NCI-H2081 (cell line): ENCODE measurements at places on chromosomes 1 and 21.

DNA sequence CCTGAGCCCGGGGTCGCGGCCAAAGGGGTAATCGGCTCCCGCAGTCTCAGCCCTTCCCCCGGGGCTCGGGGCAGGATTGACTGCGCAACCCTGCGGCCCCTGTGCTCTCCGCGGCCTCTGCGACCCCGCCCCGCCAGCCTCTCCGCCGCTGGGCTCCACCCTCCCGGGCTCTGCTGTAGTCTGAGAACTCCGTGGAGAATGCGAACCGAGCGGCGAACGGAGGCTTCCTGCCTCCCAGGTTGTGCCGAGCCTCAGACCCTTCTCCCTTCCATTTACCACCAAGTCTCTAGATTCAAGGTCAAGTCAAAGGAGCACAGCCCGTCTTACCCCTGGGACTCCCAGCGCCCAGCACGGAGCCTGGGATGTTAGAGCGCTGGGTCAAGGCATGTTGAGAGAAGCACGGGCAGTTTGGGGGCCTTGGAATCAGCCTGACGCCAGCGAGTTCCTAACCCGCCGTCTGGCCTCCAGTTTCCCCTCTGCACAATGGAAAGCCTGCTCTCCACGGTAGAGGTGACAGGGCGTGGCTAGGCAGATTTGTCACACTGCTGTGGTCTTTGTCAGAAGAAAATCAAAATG lies 3.0 kb downstream of the ATP2B4 start:
- DNase-seq = no peak

DNA sequence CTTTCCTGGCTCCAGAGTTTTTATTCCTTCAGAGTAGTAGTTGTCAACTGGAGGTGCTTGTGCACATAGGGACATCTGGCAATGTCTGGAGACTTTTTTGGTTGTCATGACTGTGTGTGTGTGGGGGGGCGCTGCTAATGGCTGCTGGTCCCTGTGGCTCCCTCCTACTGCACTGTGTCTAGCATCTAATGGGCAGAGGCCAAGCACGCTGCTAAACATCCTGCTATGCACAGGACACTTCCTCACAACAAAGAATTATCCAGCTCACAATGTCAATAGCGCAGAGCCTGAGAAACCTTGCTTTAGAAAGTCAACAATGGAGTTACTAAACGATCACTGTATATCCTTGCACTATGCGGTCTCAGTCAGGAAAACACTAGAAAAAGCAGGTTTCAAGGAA lies 19.7 kb upstream of the HMGB4 start:
- no peak for DNase-seq

DNA sequence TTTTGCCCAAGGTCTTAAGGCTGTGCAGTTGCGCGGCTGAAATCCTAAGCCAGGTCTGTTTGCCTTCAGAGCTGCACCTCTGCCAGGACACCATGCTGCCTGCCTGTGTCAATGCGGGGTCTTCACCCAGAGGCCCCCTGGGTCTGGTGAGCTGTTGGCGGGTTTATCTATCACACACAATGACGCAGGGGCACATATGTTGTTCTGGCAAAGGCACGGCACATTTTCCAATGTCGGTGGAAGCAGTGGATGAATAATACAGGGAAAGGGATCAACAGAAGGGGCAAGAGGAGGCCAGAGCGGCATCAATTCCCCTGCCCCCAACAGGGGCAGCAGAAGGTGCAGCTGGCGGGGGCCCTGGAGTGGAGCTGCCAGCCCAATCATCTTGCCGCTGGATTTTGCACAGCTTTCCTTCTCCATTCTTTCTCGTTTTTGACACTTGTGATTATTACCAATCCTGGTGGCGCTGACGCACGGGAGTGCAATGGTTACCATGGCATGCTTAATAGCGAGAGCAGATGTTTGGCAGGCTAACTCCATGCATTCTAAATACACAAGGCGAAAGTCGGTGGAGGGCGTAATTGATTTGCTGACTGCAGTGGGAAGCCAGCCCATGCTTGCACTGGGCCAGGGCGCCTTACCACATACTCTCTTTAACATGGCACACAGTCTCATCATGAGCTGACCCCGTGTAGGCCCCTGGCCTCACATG lies 45.8 kb upstream of the CYP2J2 start:
- peak; percentile 89 for DNase-seq

GRCh38 chr1:48576565-48576964 lies 104.6 kb upstream of the SPATA6 start:
- no peak for DNase-seq

DNA sequence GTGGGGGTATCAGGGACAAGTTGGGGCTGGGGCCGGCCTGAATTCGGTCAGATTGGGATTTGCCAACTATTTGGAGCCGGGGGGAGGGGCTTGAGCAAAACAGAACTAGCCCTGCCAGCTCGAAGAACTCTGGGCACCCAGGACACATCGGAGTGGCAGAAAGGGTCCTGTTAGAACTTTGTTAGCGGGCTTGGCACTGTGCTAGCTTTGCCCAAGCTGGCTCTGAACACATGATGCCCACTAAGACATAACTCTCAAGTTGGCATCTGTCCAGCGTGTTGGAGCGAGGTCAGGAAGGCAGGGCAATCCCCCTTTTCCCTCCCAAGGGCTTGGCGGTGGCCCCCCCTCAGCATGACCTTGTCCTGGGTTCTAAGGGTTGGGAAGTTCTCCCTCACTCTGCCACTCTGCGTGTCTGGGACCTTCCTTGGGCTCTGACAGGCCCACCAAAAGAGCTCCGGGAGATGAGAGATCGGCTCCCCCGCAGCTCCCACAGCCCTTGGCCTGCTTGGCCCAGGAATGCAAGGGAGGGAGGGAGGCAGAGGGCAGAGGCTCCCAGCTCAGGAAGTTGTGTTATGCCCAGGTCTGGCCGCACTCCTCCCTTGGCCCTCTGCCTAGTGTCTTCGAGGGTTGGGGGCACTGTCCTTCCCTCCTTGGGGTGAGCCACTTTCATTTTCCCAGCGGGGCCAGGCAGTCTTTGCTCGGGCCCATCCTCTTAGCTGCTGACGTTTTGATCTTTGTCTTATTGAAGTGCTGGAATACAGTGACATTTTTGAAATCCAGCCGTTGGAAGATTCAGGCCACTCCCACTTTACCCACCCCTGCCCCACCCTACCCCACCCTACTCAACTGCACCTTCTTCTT lies 1.2 kb downstream of the LMNA start:
- DNase-seq = no peak

GRCh38 chr1:199489594-199489993 lies 537.9 kb upstream of the NR5A2 start:
- no peak for DNase-seq
